ENCODE measurements at places on chromosomes 2 and 18. TPM values are rescaled to one million over a fixed set of nuclear protein-coding genes. Genes with fewer than 3 reads are reported as not detected.

The MTIF2 gene
- 34.3 TPM for total RNA-seq

The ABCB11 gene
- total RNA-seq = 2.1 TPM

The MTLN gene
- 54.1 TPM for total RNA-seq

The CAPN14 gene
- 0.35 TPM for total RNA-seq

The THUMPD2 gene
- total RNA-seq = 13.4 TPM

The CNGA3 gene
- not detected for total RNA-seq

The RALB gene
- total RNA-seq = 40.2 TPM

The PJVK gene
- 4.3 TPM for total RNA-seq

GRCh38 chr2:189783451-189783926 is 650 bp downstream of the ORMDL1 start:
- DNase-seq = no peak

- no peak for DNase-seq
Observed at GRCh38 chr2:3756306-3756705, 52.9 kb downstream of the DCDC2C start.

- DNase-seq = no peak
Observed at GRCh38 chr2:37896319-37896718, 28.8 kb upstream of the RMDN2 start.

DNA sequence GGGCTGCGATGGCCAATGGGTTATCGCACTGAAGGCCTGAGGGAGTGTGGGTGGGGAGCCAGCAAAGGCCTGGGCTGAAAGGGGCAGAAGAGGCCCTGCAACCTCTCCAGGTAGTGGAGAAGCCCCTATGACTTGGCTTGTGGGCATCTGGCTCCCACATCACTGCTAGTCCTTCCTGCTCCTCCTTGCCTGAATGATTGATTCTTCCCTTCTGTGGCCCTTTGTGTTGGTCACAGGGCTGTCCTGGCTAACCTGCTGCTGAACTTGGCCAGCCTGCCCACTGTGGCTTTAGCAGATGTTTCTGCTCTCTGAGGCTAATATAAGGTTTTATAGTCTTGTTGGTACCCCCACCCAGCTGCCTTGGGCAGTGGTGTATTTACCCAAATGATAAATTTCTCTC is 136.2 kb upstream of the ALPP start:
- DNase-seq = no peak

- no peak for DNase-seq
Observed at GRCh38 chr2:152251211-152251610, 75.6 kb upstream of the STAM2 start.

DNA sequence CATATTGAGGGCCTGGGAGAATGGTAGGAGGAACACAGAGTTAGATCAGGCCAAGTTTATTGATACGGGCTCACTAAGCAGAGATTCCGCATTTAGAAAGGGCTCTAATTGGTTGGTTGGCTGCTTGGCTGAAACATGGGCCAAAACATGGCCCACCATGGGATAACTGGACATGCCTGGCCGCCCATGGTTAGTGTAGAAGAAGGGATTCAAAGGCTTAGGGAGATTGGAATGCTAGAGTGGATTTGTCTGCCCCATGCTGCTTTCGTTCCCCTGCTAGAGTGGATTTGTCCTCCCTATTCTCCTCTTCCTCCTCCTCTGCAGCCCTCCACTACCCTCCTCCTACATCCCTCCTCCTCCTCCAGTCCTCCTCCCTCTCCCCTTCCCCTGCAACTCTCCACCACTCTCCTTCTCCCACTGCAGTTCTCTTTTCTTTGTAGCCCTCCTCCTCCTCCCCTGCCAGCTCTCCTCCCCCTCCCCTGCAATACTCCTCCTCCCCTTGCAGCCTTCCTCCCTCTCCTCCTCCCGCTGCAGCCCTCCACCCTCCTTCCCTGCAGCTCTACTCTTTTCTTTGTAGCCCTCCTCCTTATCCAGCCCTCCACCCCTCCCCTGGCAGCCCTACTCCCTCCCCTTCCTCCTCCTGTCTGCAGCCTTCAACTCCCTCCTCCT is 17.2 kb downstream of the BOK start:
- no peak for DNase-seq

GRCh38 chr2:170218456-170218855 is 40.5 kb downstream of the MYO3B start:
- DNase-seq = no peak

GRCh38 chr2:103898561-103898960 is 955.4 kb upstream of the POU3F3 start:
- no peak for DNase-seq

- no peak for DNase-seq
Observed at GRCh38 chr18:849021-849420, 37.0 kb upstream of the YES1 start.

DNA sequence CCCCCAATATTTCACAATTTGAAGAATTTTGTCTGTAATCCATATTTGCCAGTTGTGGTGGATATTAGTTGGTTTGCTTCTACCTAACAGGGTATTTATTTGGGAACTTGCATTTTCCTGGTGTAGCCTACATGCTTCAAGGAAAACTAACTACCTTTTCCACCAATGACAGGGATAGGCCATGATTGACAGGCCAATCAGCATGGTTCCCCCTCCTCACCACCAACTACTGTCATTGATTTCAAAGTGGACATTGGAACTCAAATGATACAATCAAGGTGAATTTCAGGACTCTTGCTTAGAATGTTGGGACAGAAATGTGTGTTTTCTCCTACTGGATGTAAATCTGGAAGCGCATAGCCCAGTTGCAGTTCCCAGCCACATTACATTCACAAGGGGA is 10.1 kb upstream of the TANC1 start:
- no peak for DNase-seq

- no peak for DNase-seq
Observed at GRCh38 chr2:230262246-230262645, 36.7 kb downstream of the SP140 start.

Measured in Calu3 (cell line).